ENCODE measurements at places on chromosomes 4 and X.

- DNase-seq, result no peak
These were observed 242.1 kb downstream of the ADAMTS3 start for GRCh38 chr4:72326692-72327632.

DNA sequence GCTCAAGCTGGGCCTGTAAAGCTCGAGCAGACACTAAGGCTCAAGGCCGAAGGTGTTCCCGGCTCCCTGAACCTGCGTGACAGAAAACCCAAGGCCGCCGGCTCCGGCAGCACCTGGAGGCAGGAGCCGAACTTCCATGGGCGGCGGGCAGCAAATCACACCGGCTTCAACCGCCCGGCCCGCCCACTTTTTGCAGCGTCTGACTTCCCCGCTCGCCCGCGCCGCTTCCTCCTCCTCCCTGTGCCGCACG lies 940 bp upstream of the NSD2 start:
- DNase-seq, result peak; percentile 85

DNA sequence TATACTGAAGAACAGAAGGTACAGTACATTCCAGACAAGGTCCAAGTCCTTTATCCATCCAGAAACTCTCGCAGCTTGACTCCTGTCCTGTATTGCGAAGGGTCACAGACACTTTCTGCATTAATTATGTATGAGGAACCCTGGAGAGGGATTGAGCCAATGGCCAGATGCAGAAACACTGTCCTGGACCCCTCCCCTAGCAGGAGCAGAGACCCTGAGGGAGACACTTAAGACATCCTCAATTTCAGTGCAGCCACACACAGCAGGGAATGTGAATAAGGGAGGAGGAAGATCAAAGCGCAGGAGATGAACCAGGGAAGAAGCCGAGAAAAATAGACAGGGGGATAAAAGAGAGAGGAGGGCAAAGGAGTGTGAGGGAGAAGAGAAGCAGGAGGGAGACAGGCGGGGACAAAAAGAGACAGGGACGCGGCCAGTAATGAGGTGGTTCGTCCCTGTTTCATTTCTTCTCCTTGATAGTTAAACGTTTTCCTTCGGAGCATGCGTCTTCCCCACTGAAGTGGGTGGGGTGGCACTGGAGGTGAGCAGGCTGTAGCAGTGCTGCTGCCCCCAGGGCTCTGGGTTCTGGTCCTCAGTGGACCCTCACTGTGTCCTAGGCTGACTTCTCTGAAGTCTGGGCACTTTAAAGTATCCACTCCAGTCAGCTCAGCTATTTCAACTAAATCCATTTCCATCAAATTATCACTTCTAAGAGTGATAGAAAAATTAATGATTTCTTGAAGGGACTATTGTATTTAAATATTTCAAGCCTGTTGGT lies 356.4 kb upstream of the NOCT start:
- no peak for DNase-seq

DNA sequence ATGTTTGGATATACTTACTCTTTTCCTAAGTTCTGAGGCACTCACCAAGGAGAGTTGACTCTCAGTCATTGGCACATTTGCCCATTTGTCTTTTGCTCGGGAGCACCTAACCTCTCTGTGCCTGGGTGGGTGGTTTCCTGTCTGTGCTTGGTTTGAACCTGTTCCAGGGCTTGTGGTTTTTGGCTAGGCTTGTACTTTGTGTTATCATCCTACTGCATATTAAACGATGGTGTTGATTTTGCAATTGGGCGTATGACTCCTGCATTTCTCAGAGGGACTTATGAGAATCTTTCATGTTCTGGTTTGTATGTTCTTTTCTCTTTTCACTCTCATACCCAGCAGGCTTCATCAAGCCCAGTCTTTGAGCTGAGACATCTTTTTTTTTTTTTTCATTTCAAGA lies 161.7 kb downstream of the BTC start:
- DNase-seq, result peak; percentile 37

DNA sequence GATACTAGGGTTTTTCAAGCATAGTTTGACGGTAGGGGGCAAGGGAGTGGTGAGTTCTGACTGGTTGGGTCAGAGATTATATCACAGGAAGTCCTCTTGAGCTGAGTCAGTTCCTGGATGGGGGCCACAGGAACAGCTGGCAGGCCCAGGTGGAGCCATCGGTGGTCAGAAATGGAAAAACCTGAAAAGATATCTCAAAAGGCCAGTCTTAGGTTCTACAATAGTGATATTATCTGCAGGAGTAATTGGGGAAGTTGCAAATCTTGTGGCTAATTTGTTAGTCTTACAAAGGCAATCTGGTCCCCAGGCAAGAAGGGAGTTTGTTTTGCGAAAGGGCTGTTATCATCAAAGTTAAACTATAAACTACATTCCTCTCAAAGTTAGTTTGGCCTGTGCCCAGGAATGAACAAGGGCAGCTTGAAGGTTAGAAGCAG lies 159.3 kb downstream of the PTCHD1 start:
- DNase-seq, result no peak

DNA sequence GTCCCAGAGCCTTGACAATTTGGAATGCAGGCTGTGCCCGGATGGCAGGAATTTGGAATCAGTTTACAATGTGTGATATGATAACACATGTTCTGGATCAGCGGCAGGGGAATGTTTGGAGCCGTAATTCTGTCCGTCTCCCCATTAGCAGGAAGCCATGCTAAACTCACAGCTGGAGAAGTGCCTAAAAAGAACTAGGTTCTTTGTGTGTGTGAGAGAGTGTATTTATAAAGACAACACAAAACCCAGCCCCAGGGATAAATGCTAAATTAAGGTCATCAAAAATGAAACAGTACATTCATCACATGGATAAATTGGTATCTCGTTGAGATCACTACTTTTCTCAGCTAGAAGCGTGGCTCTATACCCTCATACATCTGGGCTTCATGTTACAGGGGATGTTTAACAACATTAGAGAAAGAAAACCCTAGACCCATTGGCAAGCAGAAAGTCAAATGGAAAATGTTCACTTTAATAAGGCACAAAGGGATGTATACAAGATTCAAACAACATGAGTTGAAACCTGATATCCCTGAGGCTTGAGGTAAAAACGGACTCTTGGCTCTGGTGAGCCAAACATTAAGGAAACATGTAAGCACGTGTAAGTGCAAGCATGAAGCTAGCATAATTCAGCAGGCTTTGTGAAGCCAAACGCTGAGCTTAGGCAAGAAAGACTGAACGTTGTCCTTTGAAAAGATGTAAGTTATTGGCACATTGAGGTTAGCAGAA lies 18.0 kb upstream of the TMEM131L start:
- no peak for DNase-seq

GRCh38 chr4:57078685-57079521 lies 31.3 kb downstream of the IGFBP7 start:
- no peak for DNase-seq

- DNase-seq, result no peak
These were observed 57.3 kb upstream of the ENPEP start for GRCh38 chr4:110418641-110419040.

GRCh38 chr4:41835321-41835995 lies 86.9 kb upstream of the PHOX2B start:
- DNase-seq, result no peak

GRCh38 chr4:27716693-27717430 lies 856.2 kb downstream of the STIM2 start:
- no peak for DNase-seq

GRCh38 chrX:4547213-4547836 lies 833.9 kb upstream of the PRKX start:
- DNase-seq, result peak; percentile 13

DNA sequence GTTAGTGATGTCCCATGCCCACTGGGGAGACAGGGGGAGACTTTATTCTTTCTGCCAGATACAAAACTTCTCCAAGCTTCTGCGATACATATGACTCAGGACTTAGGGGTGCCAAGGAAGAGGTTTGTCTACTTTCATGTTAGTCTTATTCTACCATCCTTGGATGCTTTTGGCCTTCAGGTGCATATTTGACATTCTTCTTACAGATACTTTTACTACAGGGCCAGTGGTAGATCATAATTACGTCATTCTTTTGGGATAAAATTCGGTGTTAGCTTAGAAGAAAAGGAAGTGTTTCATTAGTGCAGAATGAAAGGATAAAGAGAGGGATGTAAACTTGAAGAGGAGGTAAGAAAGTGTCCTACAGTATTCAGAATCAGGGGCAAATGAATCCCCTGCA lies 245.2 kb downstream of the THOC2 start:
- no peak for DNase-seq

GRCh38 chr4:119604266-119604665 lies 24.3 kb downstream of the PDE5A start:
- DNase-seq, result no peak

- DNase-seq, result peak; percentile 43
These were observed 89.6 kb upstream of the MTM1 start for GRCh38 chrX:150478496-150479492.

DNA sequence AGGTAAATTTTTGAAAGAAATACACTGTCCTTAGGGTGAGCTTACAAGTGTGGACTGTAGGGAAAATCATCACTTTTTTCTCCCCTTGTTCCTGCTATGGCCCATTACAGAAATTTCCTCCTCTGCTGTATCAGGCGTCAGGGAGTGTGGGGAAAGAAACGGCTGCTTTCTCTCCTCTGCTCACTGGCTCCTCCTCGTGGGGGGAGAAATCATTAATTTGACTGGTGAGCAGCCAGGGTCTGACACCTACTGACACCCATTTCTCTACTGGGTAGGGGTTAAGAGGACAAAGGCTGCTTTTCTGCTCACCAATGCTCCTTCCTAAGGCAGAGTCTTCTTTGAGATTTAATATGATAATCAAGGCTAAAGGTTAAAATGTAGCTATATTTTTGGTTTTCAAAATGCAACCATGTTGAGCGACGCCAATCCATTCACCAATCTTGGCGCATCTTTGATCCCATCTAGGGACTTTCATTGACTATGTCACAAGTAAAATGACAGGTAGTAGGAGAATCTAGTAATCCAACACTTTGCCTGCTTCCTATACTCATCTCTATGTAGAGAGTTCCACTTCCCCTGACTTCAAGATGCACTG lies 25.1 kb downstream of the SETD7 start:
- DNase-seq, result peak; percentile 60

DNA sequence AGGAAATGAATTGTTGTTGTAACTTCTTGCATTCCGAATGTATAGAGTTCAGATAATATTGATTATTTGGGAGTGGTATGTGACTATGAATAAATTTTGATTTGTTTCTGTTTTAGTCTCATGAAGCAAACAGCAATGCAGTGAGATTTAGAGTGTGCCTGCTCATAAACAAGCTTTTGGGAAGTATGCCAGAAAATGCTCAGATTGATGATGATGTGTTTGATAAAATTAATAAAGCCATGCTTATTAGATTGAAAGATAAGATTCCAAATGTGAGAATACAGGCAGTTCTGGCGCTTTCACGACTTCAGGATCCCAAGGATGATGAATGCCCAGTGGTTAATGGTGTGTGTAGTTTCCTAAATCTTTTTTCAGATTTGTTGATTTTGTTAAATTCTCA lies 2.0 kb downstream of the NCAPG start:
- no peak for DNase-seq

All from stimulated activated CD4-positive, alpha-beta T cell treated with anti-CD3 and anti-CD28 coated beads, Interleukin-4, amount 100 ng/mL, for 24 hours (primary cell).